GM06990 (cell line): ENCODE measurements at places on chromosomes 3 and 15.
A peak's percentile ranks its signal among the peaks of the same experiment; 100 is the strongest.

DNA sequence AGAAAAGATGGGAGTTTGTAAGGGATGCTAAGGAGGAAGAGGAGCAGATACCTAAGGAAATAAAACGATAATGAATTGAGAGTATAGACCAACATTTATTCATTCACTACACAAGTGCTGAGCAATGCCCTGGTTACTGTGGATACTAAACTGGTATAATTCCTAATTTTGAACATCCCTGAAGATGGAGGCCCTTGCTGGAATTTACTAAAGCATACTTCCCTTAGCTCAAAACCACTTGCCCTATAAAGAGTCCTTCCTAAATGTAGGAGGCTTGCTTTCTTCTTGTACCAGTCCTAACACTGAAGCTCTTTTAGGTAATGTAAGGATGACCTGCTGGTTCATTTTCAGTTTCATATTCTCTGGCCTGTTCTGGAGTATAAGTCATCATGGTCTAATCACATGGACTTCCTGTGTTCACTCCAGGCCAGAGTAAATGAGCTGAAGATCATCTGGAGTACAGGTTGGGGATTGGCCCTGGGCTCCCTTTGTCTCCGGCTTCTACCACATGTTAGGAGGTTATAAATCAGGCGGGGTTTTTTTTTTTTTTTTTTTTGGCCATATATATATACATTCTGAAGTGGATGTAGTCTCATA, 40.1 kb upstream of the MTMR10 start:
- no peak for DNase-seq

DNA sequence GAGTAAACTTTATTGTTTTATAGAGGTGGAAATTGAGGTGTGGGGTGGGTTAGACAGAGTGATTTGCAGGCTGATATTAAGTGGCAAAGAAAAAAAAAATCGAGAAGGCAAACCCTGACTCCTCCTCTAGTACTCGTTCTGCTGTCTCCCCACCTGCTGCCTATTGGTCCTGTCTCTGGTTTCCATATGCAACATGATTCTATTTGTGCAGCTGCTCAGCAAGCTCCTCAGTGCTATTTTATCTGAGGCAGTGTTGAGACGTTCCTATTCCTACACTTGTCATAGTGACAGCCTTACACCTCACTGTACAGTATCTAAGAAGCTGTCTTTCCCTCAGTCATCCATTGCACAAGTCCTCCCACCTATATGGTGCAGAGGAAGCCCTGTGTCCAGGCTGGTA, 45.1 kb downstream of the RSL24D1 start:
- DNase-seq = no peak

- no peak for DNase-seq
These were observed 108.4 kb upstream of the TUSC7 start for GRCh38 chr3:116601206-116601605.

- peak; percentile 51 for DNase-seq
These were observed at the start of gene SPRED1 for GRCh38 chr15:38252481-38253350. TSS of gene SPRED1 (plus strand) at chr15:38252836. CDS start at chr15:38253186, 350 bp downstream.

DNA sequence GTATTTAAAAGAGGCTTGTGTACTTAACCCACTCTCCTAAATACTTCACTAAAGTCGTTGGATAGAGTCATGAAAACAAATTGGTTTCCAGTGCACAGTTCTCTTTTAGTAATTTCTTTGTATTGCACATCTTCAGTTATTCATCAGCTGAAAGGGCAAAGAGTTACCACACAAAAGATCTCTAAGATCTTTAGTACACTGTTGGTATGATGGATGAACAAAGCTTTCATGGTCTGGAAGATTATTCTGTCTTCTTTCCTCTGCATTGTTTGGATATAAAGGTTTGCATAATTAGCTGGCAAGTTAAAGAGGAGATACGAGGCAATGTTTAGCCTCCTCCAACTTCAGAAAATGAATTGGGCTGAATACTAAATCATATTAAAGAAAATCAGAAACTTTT, 40.5 kb downstream of the BCHE start:
- DNase-seq = no peak

- peak; percentile 87 for DNase-seq
These were observed 111.0 kb upstream of the KLF13 start for GRCh38 chr15:31215490-31216214.

- no peak for DNase-seq
These were observed 265.2 kb upstream of the ZNF385D start for GRCh38 chr3:22016197-22016596.

DNA sequence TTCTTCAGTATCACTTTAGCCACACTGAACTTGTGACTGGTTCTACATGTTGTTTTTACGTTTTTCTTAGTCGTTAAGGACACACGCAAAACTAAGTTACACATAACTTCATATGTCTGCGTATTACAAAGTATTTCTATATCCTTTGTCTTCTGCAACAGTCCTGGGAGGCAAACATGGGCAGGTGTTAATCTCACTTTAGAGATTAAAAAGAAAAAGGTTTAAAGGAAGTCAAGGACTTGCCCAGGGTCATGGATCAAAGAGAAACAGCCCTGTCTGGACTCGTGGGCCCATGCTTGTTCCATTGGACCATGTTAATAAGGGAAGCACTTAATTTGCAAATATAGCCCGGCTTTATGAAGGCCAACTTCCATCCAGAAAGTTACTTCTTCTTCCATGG, 98.6 kb upstream of the LPP start:
- DNase-seq = no peak

GRCh38 chr3:10467904-10468612, 37.3 kb downstream of the ATP2B2 start:
- DNase-seq = no peak

DNA sequence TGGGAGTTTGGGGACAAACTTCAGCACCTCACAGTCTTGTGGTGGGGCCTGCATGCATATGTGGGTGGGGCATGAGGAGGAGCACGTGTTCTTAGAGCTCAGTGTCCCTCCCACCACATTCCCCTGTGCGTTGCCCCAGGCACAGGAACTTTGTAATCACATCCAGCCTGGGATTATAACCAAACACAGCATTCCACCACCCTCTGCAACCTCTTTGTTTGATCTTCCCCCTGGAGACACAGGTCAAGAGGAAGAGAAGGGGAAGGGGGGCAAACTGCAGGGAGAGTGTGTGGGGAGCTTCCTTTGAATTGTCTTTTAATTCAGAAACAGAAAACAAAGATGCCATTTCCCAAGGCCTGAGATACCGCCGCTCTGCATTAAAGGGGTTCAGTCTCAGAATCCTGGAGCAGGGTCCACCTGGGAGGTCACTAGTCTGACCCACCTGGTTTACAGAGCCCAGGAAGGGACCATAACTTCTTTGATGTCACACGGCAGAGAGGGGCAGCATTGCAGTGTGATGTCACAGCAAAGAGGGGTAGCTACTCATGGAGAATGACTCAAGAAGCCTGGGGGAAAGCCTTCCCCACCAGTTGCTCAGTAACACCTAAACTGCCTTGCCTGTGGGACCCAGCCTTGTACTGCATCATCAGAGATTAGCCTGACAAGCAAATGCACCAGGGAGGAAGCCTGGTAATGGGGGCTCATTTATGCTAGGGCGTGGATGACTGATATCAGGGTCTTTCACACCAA, 106.3 kb upstream of the RNU6-1 start:
- peak; percentile 25 for DNase-seq

DNA sequence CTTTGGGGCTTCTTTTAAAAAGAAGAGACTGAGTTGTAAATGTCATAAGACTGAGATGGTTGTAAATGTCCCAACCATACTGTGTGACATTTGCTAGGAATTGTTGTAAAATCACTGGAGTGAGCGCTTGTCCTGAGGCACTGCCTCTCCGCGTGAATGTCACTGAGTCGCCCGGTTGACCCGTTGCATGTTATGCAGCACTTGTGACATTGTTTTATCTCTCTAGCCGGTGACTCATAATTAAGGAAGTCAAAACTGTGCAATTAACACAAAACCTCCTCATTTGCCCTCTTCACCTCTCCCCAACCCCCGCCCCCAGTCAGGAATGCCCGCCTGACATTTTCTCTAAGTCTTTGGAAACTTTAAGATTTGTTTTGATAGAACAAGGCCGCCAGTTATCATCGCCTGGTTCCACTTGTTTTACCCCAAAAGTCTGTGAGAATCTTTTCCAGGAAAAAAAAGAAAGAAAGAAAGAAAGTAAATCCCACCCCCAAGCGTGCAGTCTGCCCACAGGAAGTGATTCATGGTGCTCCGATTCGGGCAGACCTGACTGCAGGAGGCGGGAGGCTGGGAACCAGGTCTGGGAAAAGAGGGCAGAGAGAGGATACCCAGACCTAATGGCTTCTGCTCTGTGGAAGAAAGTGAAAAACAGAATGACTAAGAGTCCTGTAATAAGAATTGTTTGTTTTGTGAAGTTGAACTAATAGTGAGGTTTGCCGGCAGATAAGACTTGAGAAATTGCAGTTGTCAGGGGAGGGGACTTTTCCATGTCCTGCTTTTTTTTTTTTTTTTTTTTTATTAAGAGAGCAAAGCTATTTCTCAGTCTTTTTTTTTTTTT, 84.8 kb downstream of the SMAD3 start:
- no peak for DNase-seq

- DNase-seq = no peak
These were observed 178.3 kb downstream of the IGF1R start for GRCh38 chr15:98826658-98827057.

- no peak for DNase-seq
These were observed 80.3 kb downstream of the CPN2 start for GRCh38 chr3:194270627-194271459.
